ENCODE measurements at places on chromosomes 4 and X. TPM values are rescaled to one million over a fixed set of nuclear protein-coding genes. Genes with fewer than 3 reads are reported as not detected.

The MAGEA12 gene
- 0.17 TPM for total RNA-seq

The HSFX3 gene
- total RNA-seq = not detected

The PDLIM3 gene
- not detected for total RNA-seq

The STIM2 gene
- total RNA-seq = 13.1 TPM

The TIGD4 gene
- total RNA-seq = 0.27 TPM
